Hippocampal formation (tissue), 2 donors: ENCODE measurements at places on chromosomes 13 and 19.

GRCh38 chr19:18301718-18302111, 20.3 kb upstream of the JUND start:
- no peak for DNase-seq

- DNase-seq: no peak
These were observed 259.2 kb downstream of the RFC3 start for GRCh38 chr13:34076943-34077703.

DNA sequence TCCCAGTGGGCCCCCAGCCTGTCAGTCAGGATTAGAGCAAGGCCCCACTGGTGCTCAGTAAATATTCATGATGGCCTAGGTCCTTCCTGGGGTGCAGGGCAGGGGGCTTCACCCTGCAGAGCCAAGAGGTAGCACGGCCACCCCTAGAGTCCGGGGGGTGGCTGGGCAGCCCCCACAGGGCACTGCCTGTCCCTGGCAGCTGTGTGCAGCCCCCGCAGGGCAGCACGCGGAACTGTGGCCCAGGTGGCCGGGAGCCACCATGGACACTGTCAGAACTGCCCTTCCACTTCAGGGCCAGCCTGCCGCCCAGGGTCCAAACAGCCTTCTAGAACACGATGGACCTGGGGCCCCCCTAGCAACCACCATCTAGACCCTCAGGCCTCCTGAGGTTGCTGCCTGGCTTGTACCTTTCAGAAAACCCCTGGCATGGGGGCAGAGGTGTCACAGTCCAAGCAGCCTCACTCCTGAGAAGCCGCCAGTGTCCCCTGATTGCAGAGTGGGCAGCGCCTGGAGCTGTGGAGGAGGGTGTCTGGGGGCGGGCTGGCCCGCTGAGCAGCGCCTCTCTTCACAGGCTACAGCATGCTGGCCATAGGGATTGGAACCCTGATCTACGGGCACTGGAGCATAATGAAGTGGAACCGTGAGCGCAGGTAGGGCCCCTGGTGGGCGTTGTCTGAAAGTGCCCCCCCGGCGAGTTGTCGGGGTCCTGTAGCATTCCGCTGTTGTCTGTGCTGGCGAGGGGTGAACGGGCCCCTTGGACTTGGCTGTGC, 2.9 kb upstream of the YJEFN3 start:
- no peak for DNase-seq

DNA sequence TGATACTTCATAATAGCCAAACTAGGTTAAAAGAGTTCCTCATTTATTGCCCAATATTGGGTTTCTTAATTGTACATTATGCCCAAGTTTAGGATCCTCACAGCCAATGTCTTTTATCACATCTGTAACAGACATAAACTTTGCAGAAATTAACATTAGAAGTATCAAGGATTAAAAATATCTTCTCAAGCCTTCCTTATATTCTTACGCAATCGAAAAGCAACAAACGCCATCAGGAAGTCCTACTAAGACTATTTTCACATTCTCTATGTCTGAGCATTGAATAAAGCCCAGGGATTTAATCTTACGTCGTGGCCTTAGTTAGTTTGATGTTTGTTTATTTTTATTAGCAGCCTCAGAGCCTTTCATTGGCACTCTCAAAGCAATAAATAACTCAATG, 1660.4 kb upstream of the MIR17HG start:
- no peak for DNase-seq

DNA sequence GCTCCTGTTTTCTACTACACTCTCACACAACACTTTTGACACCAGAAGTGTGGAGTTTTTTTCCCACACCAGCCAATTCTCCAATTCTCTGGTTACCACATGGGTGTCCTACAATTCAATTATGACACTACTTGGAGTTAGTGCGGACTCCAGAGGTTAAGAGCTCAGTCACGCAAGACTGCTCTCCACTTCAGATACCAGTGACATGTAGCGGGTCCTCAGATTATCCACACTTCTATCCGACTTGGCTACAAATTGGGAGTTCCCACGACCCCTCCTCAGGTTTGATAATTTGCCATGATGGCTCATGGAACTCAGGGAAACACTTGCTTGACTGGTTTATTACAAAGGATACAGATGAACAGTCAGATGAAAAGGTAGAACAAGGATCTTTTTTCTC, 32.9 kb downstream of the PAN3 start:
- DNase-seq: no peak

DNA sequence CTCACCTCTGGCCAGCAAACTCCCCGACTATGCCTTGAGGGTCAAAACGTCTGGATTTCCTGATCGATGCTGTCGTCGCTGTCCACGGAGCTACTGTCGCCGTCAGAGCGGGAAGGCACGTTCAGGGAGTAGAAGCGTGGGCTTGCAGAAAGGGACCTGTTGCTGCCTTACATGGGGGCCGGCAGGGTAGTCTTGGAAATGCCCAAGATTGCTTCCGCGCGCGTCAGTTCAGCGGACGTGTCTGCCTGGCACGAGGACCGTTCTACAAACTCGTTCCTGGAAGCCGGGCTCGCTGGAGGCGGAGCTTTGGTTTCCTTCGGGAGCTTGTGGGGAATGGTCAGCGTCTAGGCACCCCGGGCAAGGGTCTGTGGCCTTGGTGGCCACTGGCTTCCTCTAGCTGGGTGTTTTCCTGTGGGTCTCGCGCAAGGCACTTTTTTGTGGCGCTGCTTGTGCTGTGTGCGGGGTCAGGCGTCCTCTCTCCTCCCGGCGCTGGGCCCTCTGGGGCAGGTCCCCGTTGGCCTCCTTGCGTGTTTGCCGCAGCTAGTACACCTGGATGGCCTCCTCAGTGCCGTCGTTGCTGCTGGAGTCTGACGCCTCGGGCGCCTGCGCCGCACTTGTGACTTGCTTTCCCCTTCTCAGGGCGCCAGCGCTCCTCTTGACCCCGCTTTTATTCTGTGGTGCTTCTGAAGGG, 15.4 kb downstream of the RB1 start:
- no peak for DNase-seq

- DNase-seq: no peak
These were observed 2.2 kb downstream of the ABCC4 start for GRCh38 chr13:95298971-95299621.

DNA sequence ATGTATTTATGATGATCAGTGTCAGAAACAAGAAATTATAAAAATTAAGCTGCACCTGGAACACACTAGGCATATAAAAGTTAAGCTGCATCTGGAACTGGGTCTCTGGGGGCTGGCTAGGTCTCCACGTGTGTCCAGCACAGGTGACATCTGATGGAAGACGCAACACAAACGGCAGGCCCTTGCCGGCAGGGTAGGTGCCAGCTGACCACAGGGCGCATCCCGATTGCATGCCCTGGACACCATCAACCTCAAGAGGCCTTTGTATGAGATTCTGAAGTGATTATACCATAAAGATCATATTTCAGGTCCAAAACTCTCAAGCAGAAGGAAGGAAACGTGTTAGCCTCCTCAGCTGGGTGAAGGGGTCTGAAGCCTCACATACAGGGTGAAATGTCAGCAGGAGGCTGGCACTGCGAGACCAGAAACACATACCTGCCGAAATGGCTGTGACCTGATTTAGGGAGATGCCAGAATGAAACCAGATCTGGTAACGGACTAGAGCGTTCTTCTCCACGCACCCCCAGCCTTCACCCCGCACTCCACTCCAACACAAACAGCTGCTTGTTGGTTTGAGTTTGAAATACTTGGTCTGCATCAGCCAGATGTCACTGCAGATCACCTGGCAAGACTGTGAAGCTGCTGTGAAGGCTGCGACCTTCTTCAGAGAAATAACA, 37.3 kb downstream of the COL4A1 start:
- no peak for DNase-seq

GRCh38 chr19:49347835-49348234, 12.6 kb downstream of the CD37 start:
- DNase-seq: no peak
